Vagina (tissue), 2 donors: ENCODE measurements at places on chromosomes 12 and 14. TPM values are rescaled to one million over a fixed set of nuclear protein-coding genes. Genes with fewer than 3 reads are reported as not detected.

DNA sequence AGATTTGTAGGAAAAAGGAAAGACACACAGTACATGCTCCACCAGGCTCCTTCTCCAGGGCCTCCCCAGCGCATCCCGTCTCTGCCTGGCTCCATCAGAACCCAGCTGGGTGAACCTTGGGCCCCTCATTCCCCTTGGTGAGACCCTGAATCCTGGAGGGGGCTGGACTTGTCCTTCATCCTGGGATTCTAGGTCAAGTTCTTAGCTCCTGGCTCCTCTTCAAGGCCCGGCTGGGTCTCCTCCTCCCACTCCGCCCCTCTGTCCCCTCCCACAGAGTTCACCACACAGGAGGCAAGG lies 49.2 kb downstream of the PSMA6 start:
- no peak for DNase-seq

DNA sequence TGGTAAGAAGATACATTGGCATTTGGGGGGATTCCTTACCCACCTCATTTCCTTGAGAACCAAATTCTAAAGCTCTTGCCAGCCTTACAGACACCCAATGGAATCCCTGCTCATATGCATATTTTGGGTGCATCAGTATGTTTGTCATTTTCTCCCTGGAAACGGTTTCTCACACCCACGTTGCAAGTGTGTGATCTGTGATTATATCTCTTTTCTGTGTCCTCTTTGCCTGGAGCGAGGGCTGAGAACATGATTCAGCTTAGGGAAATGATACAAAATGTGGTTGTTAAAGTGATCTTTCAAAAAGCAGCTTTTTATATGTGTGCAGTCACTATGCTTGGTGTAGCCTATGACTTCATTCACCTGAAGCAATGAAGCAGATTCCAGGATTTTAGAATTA lies 52.0 kb downstream of the KCNMB4 start:
- DNase-seq, result no peak

DNA sequence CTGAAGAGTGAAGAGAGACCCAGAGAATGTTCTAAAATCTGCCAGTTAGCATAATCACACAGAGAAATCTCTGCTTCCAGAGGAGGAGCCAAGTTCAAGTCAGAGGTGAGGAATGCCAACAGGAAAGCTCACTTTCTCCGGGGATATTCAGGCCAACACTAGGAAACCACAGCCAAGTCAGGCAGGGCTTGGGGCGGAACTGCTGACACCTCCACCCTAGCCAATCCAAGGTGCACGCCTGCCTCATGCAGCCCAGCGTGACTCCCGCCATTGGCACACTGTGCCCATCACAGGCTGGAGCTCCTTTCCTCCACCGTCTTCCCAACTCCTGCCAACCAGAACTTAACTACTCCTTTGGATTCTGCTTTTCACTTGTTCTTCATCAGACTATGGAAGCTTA lies 374.3 kb upstream of the CCDC196 start:
- no peak for DNase-seq

DNA sequence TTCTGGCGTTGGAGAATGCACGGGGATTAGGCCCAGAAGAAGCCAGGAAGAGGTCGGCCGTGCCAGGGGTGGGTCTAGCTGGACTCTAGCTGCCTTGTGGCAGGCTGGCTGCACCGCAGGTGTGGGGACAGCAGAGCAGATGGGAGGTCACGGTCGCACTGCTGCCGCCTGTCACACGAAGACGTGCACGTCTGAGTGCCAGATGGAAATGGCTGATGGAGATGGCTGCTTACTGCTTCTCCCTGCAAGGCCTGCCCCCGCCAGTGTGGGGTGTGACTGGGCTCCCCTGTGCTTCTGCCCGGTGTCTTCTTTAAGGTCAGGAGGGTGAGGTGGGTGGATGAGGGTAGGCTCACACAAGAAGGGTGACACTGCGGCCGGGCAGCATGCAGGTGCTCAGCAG lies 79.0 kb downstream of the MOK start:
- DNase-seq, result no peak

DNA sequence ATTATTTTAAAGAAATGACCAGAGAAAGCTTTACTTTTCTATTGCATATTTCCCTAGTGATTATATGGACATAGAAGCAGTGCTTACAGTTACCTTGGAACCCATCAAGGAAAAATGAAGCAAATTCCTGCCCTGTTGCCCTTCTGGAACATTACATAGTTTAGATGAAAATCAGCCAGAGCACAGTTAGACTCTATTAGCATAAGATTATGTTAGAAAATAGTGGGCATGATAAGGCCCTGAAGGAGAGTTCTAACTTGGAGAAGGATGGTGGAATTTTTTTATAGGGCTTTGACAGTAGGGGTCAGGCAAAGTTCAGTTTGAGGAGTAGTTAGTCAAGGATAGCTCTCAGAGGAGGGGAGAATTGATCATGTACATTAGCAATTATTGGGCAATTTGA lies 74.3 kb downstream of the FUT8 start:
- no peak for DNase-seq

Gene OTX2
- not detected for total RNA-seq

Gene PTPRO
- 0.49 TPM for total RNA-seq

Gene NRXN3
- total RNA-seq, result 4.7 TPM

Gene DPY19L2
- 9.6 TPM for total RNA-seq

Gene GALNT6
- total RNA-seq, result 12.5 TPM

Gene MSRB3
- 52.5 TPM for total RNA-seq

Gene C14orf39
- not detected for total RNA-seq
